Ovary (tissue), 10 donors: ENCODE measurements at places on chromosomes 3 and 15. TPM values are rescaled to one million over a fixed set of nuclear protein-coding genes. Genes with fewer than 3 reads are reported as not detected.
A peak's percentile ranks its signal among the peaks of the same experiment; 100 is the strongest.

DNA sequence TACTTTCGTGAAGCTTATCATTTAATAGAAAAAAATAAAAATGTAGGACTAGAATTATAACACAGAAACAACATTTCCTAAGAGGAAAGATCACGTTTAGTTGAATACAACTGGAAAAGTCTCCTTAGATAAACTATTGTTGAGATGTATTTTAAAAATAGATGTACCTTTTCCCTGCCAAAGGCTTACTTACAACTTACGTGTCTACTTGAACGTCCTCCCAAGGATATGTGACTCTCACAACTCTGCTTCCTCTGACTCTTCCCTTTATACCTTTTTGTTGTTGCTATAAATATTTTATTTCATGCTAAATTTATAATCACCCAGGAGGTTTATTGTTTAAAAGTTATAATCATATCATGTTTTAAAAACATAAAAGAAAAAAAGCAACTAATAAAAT is 908.0 kb upstream of the ROBO1 start:
- no peak overlapping the region for H3K4me3 ChIP-seq
- no peaks in the 10 kb centered on the region for H3K36me3 ChIP-seq
- H3K27me3 ChIP-seq: no peaks in the 10 kb centered on the region
- H3K27ac ChIP-seq: no peak overlapping the region
- DNase-seq: no peak
- no peaks in the 10 kb centered on the region for H3K4me1 ChIP-seq

Gene IGF2BP2
- total RNA-seq: 20.3 TPM

Gene UBXN7
- total RNA-seq: 58.8 TPM

DNA sequence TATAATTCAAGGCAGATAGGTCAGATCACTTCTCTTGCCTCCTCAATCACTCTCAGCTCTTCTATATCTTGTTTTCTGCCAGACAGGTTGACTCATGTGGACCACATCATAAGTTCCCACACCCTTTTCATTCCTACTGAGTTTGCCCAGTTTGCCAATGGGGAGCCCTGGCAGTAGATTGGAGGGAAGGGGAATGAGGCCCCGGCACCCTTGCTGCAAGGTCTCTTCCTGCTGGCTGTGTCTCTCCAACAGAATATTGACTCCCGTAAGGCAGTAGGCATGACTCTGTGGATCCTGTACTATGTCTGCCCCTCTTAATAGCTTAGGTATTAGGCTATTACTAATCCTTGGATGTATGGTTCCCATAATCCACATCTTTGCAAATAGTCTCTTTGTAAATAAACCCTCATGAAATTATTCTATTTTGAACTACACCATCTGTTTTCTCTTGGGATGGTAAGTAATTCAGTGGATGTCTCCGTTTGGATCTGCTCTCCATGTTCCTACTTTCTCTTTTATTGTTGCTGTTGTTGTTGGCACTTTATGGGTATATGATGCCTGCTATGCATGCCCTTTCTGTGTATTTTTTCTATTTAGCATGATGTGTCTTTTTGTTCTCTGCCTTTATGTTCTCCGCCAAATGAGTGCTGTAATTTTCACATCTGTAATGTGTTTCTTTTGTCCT is 65.5 kb upstream of the DCBLD2 start:
- no peak for DNase-seq
- H3K27me3 ChIP-seq: no peaks in the 10 kb centered on the region
- no peak overlapping the region for H3K4me3 ChIP-seq
- no peaks in the 10 kb centered on the region for H3K36me3 ChIP-seq
- H3K27ac ChIP-seq: no peak overlapping the region

DNA sequence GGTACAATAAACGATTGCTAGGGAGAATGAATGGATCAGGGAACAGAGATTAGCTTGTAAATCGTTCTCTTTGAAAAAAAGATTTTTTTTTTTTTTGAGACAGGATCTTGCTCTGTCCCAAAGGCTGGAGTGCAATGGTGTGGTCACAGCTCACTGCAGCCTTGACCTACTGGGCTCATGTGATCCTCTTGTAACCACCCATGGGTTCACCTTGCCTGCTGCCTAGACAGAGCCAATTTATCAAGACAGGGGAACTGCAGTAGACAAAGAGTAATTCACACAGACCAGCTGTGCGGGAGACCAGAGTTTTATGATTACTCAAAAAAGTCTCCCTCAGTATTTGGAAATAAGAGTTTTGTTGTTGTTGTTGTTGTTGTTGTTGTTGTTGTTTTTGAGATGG is 39.6 kb downstream of the METTL6 start:
- H3K27me3 ChIP-seq: no peaks in the 10 kb centered on the region
- H3K36me3 ChIP-seq: no peaks in the 10 kb centered on the region
- H3K27ac ChIP-seq: no peak overlapping the region
- no peak overlapping the region for H3K4me3 ChIP-seq
- DNase-seq: no peak

Gene RTP1
- total RNA-seq: not detected

GRCh38 chr15:58748852-58749531 is 515 bp downstream of the ADAM10 start:
- DNase-seq: peak; percentile 48
- no peaks in the 10 kb centered on the region for H3K36me3 ChIP-seq
- H3K27me3 ChIP-seq: no peaks in the 10 kb centered on the region
- peaks cover 2% of the 10 kb centered on the region for H3K4me1 ChIP-seq
- peak overlapping the region; percentile 92 for H3K27ac ChIP-seq
- H3K4me3 ChIP-seq: peak overlapping the region; percentile 97

DNA sequence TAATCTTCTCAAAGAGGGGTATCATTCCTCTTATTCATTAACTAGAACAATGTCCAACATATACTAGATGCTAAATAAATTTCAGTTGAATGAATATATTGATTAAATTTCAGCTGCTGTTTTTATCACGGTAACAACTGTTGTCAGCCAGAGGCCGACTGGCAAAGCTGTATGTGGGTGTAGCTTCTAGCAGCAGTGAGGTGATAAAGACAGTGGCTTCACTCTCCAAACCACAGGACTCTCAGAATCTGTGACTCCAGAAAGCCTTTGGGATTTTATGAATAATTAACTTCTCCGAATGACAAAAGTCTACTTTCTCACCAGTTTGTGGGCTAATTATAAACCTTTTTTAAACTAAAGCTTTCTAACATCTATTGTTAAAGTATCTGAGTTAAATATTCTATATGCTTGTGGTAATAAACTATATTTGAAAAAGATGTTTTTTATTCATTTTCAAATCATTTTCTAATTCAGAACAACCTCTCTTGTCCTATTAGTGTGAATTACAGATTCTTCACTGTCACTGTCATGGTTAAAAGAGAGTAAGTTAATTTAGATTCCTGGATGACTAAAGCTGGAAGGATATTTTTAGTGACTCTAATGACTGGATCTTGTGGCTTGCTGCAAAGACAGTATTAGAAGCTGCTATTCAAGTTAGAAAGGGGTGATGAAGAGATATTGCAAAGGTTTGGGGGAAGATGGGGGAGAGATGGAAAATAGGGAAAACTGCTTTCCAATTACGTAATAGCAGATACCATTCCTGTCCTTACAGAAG is 796.4 kb upstream of the ARPP21 start:
- no peaks in the 10 kb centered on the region for H3K36me3 ChIP-seq
- H3K27me3 ChIP-seq: no peaks in the 10 kb centered on the region
- no peak for DNase-seq
- no peak overlapping the region for H3K27ac ChIP-seq
- no peaks in the 10 kb centered on the region for H3K4me1 ChIP-seq

Gene IL12A
- total RNA-seq: not detected

Gene PLAAT1
- total RNA-seq: 0.62 TPM

Gene NR2E3
- total RNA-seq: not detected

- no peak overlapping the region for H3K27ac ChIP-seq
- no peak overlapping the region for H3K4me3 ChIP-seq
- DNase-seq: no peak
- H3K36me3 ChIP-seq: no peaks in the 10 kb centered on the region
- no peaks in the 10 kb centered on the region for H3K27me3 ChIP-seq
Measured at GRCh38 chr15:89196241-89196640, 25.1 kb downstream of the RLBP1 start.

DNA sequence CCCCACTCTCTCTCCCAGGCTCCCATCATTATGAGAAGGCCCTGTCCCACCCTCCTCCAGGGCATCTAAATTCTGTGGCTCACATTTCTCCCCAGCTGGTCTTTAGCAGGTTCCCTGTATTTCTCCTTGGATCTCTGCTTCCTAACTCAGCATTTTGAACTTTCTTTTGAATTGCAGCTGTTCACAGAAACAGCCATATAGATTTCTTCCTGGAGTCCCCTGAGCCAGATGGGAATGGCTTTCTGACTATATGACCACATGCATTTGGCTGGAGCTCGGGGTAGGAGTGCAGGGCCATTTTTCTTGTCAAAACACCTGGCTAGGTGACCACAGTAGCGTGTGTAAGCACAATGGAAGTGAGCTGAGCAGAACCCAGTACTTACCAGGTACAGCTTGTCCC is 22.0 kb downstream of the RBP2 start:
- peaks cover 6% of the 10 kb centered on the region for H3K4me1 ChIP-seq
- H3K27me3 ChIP-seq: no peaks in the 10 kb centered on the region
- no peak for DNase-seq
- H3K36me3 ChIP-seq: no peaks in the 10 kb centered on the region
- no peak overlapping the region for H3K27ac ChIP-seq

Gene LRRC2
- 8.9 TPM for total RNA-seq

Gene CRABP1
- 0.56 TPM for total RNA-seq

Gene CCR2
- 0.60 TPM for total RNA-seq

- H3K36me3 ChIP-seq: no peaks in the 10 kb centered on the region
- H3K27me3 ChIP-seq: no peaks in the 10 kb centered on the region
- H3K4me1 ChIP-seq: no peaks in the 10 kb centered on the region
- H3K27ac ChIP-seq: no peak overlapping the region
- no peak overlapping the region for H3K4me3 ChIP-seq
- no peak for DNase-seq
Measured at GRCh38 chr3:194046995-194047645, 88.8 kb upstream of the HES1 start.

- no peak overlapping the region for H3K27ac ChIP-seq
- no peak for DNase-seq
- peaks cover 2% of the 10 kb centered on the region for H3K4me1 ChIP-seq
- H3K27me3 ChIP-seq: no peaks in the 10 kb centered on the region
Measured at GRCh38 chr3:131082871-131083863, 56.5 kb downstream of the NEK11 start.

DNA sequence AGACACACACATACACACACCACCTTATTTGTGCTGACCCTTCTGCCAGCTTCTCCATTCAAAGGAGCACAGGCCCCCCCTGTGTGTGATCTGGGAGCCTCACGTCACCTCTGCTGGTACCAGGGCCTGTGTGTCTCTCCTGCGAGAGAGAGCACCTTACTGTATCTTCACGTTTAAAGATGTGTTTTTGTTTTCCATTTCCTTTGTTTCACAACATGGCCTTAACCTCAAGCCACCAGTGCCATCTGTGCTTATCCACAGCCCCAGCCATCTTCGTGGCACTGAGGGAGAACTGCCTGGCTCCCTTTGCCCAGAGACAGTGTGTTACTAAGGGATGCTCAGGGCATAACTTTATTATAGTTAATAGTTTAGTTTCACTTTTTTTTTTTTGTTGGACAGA is 52.3 kb downstream of the ABHD2 start:
- H3K4me1 ChIP-seq: peaks cover 24% of the 10 kb centered on the region
- H3K27me3 ChIP-seq: no peaks in the 10 kb centered on the region
- no peaks in the 10 kb centered on the region for H3K36me3 ChIP-seq
- no peak overlapping the region for H3K27ac ChIP-seq

GRCh38 chr3:66353530-66353929 is 132.7 kb downstream of the SLC25A26 start:
- no peaks in the 10 kb centered on the region for H3K4me1 ChIP-seq
- H3K4me3 ChIP-seq: no peak overlapping the region
- H3K27me3 ChIP-seq: no peaks in the 10 kb centered on the region
- H3K27ac ChIP-seq: no peak overlapping the region
- no peak for DNase-seq

DNA sequence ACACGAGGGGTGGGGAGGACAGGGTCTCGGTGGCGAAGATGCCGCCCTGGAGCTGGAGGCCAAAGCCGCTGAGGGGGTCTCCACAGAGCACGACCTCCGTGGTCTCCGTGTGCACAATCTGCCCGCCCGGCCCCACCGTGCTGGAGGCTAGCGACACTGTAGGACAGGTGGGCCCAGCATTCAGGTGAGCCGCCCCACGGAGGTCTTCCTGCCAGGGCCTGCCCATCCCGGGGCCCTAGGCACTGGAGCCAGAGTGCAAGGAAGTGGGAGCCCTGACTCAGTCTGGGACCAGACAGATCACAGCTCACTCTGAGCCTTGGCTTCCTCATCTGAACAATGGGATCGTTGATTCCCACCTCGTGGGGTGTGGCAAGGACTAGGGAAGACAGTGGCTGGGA is 25.8 kb downstream of the GRIP2 start:
- no peaks in the 10 kb centered on the region for H3K27me3 ChIP-seq
- no peak overlapping the region for H3K27ac ChIP-seq
- H3K4me1 ChIP-seq: no peaks in the 10 kb centered on the region
- no peak overlapping the region for H3K4me3 ChIP-seq
- no peaks in the 10 kb centered on the region for H3K36me3 ChIP-seq

Gene DUOX1
- total RNA-seq: 9.2 TPM

Gene SAMD7
- total RNA-seq: not detected

Gene RHOV
- total RNA-seq: 0.36 TPM

DNA sequence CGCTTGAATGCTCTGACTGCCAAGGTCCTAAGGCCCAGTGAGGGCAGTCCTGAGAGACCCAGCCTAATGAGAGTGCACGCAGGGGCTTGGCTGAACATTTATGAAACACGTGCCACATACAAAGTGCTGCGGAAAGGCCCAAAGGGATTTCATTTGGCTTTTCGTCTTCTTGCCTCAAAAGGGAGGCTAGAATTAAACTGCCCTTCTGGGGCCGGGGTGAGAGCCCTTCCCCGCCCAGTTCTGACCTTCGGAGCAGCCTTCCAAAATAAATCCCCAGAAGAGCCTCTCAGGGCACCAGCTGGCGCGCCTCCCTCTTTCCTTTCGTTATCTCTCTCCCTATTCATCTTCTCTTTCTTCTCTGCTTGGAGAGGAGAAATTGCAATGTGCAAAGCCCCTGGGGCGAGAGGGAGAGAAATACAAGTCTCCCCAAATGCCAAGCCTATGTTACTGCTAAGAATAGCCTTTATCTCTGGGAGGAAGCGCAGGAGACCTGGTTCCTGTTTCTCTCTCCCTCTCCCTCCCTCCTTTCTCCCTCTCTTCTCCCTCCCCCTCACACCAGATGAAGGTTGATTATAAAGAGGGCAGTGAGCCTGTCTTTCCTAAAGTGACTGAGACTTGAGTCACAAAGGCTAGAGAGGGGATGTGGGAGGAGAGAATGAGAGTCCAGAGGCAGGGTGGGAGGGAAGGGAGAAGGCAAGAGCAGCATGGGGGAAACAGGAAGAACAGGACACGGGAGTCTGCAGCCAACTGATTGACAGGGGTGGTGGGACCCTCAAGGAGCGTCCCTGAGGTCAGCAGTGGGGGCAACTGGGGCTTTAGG is 36.7 kb upstream of the NDUFB4 start:
- peak; percentile 79 for DNase-seq
- no peaks in the 10 kb centered on the region for H3K36me3 ChIP-seq
- no peaks in the 10 kb centered on the region for H3K27me3 ChIP-seq
- H3K27ac ChIP-seq: peak overlapping the region; percentile 67
